ENCODE measurements at places on chromosomes 12 and 14. TPM values are rescaled to one million over a fixed set of nuclear protein-coding genes. Genes with fewer than 3 reads are reported as not detected.

The KRT85 gene
- not detected for total RNA-seq

The KRT72 gene
- 0.11 TPM for total RNA-seq

The CREBL2 gene
- total RNA-seq: 58.6 TPM

The RNU4-1 gene
- total RNA-seq: under 0.01 TPM

The KRT2 gene
- 0.30 TPM for total RNA-seq

GRCh38 chr12:47725893-47726292 is 603 bp upstream of the ENDOU start:
- no peak for DNase-seq

- no peak for DNase-seq
Measured at GRCh38 chr14:33786091-33786825, 164.6 kb downstream of the EGLN3 start.

DNA sequence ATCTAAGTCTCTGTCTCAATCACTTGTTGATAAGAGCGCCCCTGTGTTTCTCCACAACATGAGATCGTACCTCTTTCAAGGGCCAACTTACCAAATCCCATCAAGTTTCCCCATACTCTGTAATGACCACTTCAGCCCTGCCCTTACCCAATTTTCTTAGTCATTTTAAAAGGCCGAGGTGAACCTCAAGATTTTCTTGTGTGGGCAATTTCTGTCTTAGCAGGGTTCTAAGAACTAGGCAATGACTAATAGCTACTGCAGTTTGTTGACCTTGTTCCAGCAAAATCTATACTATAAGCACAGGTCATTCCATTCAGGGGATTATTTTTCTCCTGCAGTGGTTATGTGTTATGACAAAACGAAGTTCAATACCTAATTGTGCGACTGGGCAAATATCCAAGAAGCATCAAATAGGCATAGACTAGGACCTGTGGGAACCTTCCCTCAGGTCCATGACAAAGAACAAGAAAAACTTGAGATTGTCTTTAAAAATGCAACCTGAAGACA is 359.8 kb downstream of the PCNX1 start:
- no peak for DNase-seq

DNA sequence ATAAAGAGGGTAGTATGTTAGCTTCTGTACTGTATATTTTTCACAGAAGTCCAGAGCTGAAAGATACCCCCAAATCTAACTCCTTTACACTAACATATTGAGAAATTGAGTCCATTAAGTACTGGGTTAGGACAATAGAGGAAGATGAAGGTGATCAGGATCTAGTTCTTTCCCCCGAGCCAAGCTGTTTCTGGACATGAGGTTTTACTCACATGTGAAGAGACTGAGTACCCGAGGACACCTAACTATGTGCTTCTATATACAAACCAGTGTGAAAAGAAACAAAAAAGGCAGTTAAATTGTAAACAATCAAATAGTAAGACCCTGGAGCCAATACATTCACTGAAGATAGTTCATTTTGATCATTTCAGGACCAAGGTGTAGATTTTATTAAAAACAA is 3.8 kb upstream of the TRHDE start:
- DNase-seq: no peak

DNA sequence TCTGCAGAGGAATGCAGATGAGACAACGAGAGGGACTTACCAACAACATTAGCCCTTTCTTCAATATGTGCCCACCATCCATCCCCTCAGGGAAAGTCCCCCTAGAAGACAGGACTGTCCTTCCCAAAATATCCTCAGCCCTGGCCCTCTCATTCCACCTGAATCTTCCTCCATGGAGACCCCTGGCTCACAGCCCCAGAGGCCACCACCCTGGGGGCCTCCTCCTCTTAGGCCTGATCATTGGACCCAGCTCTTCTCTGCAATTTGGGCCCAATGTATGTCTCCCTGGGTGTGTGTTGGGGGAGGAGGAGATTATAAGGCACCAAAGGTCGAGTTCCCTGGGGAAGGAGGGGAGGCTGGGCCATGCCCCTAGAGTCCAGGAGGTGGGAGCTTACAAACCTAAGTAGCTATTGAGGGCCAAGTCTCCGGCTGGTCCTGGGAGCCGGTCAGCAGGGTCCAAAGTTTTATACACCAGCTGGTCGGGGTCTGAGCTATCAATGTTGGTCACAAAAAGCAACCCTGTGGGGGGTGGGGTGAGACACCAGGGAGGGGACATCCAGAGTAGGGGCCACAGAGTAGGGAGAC is 8.1 kb downstream of the ITGA7 start:
- no peak for DNase-seq

DNA sequence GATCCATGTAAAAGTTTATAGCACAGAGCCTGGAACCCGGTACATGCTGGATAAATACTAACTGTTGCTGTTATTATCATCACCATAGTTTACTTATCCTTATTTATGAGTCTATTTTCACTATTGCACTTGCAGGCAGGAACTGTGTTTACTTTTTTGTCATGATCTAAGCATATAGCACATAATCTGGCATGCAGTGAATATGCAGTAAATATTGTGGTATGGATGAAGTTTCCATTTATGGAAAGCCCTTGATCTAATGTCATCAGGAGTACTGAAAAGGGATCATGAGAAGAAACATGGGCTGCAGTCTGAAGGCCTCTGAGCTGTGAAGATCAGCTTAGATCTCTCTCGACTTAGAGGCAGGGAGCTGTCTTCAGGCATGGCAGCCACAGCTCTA is 91.6 kb downstream of the KCNK13 start:
- DNase-seq: no peak

DNA sequence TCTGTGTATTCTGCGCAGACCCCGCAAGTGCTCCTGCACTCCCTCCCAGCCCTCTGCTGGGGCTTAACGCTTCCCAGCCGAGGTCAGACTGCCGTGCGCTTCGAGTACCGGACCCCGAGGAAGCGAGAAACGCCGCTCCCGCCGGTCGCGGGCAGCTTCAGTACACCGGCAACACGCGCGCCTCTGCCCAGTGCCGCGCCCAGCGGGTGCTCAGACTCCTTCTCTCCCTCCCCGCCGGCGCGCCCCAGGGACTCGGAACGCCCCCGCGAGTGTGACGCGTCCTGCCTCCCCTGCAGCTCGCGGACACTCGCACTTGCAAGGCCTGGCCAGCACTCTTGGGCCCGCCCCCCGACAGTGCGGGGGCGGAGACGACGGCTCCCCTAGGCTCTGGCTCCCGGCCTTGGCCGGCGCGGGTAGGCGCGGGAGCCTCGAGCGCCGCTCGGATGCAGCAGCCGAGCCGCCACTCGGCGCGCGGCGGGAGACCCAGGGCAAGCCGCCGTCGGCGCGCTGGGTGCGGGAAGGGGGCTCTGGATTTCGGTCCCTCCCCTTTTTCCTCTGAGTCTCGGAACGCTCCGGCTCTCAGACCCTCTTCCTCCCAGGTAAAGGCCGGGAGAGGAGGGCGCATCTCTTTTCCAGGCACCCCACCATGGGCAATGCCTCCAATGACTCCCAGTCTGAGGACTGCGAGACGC is at the start of gene PTGER2:
TSS of gene PTGER2 (plus strand) at position 410 of the 692 bp plus-strand sequence. CDS start at position 647, 237 bp downstream.
- no peak for DNase-seq

DNA sequence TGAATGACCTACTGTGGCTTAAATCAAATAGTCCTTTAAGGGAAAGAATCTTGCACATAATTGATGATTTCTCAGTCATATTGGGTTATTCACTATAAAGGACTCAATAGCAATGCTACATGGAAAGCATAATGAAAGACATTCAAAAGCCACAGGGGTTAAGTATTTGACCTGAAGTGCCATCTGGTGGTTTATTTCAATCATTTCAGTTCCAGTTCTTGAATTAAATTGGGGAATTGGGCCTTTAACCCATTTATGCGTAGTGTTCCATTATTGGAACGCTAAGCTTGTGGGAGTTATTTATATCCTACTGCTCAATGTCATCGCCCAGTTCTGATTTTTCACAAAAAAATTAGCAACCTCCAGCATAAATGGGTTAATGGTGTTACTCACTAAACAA is 41.3 kb upstream of the C12orf71 start:
- no peak for DNase-seq

DNA sequence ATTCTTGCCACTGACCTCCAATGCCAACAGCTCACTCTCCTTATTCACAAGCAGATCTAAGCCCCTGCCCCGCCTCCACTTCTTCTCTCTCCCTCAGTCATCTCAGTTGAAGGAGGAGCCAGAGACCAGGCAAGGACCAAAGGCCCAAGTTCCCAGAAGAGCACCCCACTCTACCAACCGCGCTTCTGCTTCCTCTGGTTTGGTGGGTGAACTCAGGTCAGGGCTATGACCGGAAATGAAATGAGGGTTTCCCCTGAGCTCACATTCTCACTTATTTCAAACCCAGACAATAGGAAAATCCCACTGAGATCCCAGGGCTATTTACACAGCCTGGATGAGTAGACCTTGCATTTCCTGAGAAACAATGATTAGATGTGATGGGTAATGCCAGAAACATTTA is 9.9 kb downstream of the DPF3 start:
- no peak for DNase-seq

GRCh38 chr12:92482599-92482998 is 220.2 kb upstream of the PLEKHG7 start:
- DNase-seq: no peak

- DNase-seq: no peak
Measured at GRCh38 chr12:91511795-91512420, 329.3 kb upstream of the DCN start.

GRCh38 chr12:24411948-24412347 is 462.5 kb upstream of the SOX5 start:
- no peak for DNase-seq

- DNase-seq: no peak
Measured at GRCh38 chr14:101118746-101119591, 215.4 kb upstream of the RTL1 start.

GRCh38 chr14:21070610-21071224 is 613 bp downstream of the ARHGEF40 start:
- no peak for DNase-seq

DNA sequence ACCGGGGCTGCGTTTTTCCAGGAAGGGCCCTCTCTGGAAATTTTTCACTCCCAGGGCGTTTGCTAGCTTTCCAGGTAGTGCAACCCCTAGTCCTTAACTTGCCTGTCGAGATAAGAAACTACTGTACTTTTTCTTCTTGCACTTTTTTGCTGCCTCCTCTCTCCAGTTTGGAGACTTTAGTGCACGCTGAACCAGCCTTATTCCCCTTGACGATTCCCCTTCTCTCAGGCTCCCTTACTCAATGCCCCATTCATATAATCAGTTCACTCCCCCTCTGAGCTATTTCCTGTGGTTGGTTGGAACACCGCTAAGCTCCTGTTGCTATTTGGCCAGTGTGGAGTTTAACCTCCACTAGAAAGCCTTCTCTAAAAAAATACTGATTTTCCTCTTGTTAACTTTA is 682 bp downstream of the CREBL2 start:
- peak; percentile 67 for DNase-seq

DNA sequence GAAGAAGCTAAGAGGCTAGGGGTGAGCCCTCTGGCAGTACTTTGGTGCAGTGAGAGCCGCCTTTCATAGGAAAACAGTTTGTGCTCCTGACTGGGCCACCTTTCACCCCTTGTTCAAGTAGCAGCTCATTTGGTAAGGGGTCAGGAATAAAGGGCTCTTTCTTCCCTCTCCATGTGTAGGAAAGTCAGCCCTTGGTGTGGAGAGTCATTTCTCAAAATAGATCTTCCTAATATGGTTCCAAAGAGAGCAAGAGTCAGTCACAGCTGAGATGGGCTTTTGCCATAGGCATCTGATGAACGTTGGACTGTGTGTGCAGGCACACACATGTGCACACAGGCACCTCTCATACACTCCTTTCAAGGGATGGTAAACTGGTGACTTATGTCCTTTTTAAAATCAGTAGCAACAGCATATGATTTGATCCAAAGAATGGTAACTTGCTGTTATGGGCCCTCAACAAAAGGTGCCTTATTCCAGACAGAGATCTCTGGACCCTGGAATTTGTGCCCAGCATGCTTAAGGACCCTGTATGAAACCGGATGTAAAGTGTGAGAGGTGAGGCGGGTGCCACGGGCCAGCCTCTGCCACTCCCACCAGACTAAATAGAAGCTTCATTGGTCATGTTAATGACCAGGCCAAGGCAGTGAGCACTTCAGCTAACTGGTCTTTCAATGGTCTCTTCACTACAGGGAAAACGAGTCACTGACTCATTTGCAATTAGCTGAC is 16.7 kb upstream of the RIC8B start:
- DNase-seq: no peak

GRCh38 chr14:60722357-60723115 is 1.6 kb downstream of the SIX4 start:
- DNase-seq: no peak

- no peak for DNase-seq
Measured at GRCh38 chr14:36214476-36215216, 38.1 kb upstream of the PTCSC3 start.

GRCh38 chr12:121576851-121577391 is 3.9 kb downstream of the KDM2B start:
- DNase-seq: peak; percentile 52

DNA sequence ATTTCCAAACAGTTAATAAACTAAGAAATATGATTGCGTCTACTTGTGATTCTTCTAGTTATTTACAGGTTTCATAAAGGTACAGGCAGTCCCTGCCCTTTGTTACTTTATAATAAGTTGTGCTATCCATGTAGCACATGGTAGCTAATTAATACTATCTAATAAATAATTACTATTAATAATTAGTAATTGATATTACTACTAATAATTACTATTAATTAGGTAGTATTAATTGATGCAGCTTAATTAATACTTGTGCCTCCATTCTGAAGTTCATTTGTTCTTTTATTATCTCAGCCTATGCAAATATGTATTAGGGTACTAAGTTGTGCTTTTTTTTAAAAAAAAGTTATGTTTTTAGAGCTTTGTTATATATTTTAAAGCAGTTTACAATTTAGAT is 92.3 kb upstream of the TRHDE start:
- no peak for DNase-seq

- no peak for DNase-seq
Measured at GRCh38 chr12:64665514-64665913, 55.2 kb downstream of the RASSF3 start.

- no peak for DNase-seq
Measured at GRCh38 chr14:34180869-34181268, 230.0 kb upstream of the EGLN3 start.

DNA sequence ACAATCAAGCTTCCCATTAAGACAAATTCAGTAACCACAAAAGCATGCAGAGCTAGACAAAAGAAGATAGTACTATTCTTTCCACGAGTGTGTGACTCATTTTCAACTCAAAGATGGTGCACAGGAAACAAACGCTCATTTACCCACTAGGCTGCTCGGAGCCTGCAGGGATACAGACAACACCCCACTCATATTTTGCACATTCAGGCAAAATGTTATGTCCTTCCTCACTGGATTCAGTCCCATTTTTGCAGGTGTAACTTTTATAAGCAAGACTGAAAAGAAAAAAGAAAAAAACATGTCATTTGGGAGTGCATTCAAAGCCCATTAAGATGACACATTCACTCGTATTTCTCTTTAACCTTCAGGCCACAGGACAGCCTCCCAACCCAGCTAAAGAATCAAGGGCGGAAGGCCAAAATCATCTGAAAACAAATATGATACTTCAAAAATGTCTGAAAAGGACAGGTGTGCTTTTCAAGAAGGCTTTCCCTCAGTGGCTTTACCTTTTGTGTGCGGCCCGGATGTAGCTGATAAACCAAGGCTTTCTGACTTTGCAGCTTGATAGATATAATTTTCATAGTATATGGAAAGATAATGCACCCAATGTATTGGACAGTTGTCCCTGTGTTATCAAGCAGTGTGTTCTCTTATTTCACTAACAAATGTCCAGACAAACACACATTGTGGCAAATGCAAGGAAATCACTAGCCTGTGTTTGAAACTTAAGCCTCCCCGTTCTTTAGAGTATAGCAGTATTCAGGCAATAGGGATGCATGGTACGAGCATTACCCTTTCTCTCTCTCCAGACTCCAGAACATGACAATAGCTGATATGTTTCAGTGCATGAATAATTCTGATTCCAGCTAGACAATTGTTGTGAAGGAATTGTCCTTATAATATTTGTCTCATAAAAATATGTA is 147.8 kb upstream of the KRR1 start:
- DNase-seq: peak; percentile 41

- DNase-seq: peak; percentile 15
Measured at GRCh38 chr12:110590806-110591326, 7.7 kb upstream of the PPTC7 start.

All from spinal cord (tissue), 10 donors.